H1 (cell line): ENCODE measurements at places on chromosomes 2 and 18. TPM values are rescaled to one million over a fixed set of nuclear protein-coding genes. Genes with fewer than 3 reads are reported as not detected.

DNA sequence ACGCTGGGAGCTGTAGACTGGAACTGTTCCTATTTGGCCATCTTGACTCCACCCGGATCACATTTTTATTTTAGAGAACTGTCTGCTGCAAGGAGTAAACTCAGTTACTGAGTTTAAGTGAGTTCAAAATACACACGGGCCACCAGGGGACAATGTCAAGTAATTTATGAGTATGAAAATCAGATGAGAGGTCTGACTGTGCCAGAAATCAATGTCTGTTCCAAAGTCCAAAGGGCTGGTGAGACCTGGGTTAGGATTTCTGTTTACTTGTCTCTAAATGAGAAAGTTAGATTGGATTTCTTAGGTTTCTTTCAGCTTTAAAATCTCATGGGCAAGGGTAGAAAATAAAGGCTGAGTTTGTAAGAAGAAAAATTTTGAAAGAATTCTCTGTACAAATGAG lies 465.8 kb upstream of the MEIS1 start:
- no peak overlapping the region for H3K27ac ChIP-seq
- H3K4me1 ChIP-seq = no peaks in the 10 kb centered on the region
- H3K36me3 ChIP-seq = no peaks in the 10 kb centered on the region
- DNase-seq = no peak
- H3K27me3 ChIP-seq = peaks cover 2% of the 10 kb centered on the region

GRCh38 chr18:73503326-73503725 lies 635.5 kb upstream of the NETO1 start:
- H3K36me3 ChIP-seq = no peaks in the 10 kb centered on the region
- no peaks in the 10 kb centered on the region for H3K27me3 ChIP-seq
- DNase-seq = no peak

DNA sequence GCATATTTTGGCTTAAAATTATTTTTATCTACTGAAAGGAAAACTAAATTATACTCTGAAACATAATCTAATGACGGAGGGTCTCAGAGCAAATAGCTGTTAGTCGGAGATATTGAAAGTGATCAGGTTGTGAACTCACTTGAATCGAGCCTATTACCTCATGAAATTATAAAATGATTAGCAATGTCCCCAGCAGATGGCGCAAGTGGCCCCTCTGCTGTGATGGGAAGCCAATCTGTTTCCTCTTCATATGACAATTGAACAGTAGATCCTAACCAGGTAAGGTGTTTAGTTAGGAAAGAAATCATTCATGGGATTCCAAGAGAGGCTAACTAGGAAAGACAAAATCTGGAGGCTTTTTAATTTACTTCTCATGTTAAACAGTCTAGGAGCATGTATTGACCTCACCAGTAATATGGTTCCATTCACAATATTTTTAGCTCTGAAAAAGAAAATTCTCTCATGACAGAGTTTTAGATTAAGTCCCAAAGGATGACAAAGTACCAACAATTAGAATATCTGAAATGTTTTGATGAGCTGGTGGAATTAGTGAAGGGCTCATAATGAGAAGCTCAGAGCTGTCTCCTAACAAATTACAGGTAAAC lies 29.9 kb upstream of the MPPE1 start:
- no peaks in the 10 kb centered on the region for H3K4me1 ChIP-seq
- H3K4me3 ChIP-seq = no peak overlapping the region
- H3K27ac ChIP-seq = no peak overlapping the region
- DNase-seq = no peak
- no peaks in the 10 kb centered on the region for H3K27me3 ChIP-seq

GRCh38 chr18:10252494-10252893 lies 201.9 kb upstream of the APCDD1 start:
- H3K4me1 ChIP-seq = no peaks in the 10 kb centered on the region
- no peak for DNase-seq
- no peak overlapping the region for H3K4me3 ChIP-seq
- H3K36me3 ChIP-seq = no peaks in the 10 kb centered on the region
- H3K27me3 ChIP-seq = no peaks in the 10 kb centered on the region
- no peak overlapping the region for H3K27ac ChIP-seq

DNA sequence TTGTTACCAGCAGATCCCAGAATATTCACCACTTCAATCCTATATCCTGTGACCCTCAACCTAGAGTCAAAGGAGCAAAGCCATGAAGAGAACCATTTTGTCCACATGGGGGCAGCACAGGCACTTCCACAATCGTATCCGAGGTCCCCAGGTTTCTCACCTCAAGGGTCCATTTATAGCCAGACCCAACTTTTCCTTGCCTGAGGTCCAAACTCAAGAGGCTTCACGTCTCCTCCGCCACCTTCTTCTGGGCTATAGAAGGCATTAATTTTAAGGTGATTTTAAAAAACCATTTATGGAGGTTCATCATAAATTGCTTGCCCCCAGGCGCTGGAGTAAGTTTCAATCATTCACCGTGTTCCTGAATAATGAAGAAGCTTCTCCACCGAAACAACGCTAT lies 111.6 kb upstream of the NABP1 start:
- no peak overlapping the region for H3K4me3 ChIP-seq
- DNase-seq = peak; percentile 90

- no peak overlapping the region for H3K4me3 ChIP-seq
- H3K4me1 ChIP-seq = no peaks in the 10 kb centered on the region
- H3K27me3 ChIP-seq = no peaks in the 10 kb centered on the region
- H3K36me3 ChIP-seq = no peaks in the 10 kb centered on the region
Measured at GRCh38 chr2:9085353-9085752, 81.9 kb upstream of the MBOAT2 start.

- no peak for DNase-seq
- no peaks in the 10 kb centered on the region for H3K4me1 ChIP-seq
- H3K27ac ChIP-seq = peak overlapping the region; percentile 51; the same call in 1 of the 2 replicates
- H3K4me3 ChIP-seq = no peak overlapping the region
- H3K36me3 ChIP-seq = peaks cover 14% of the 10 kb centered on the region
- no peaks in the 10 kb centered on the region for H3K27me3 ChIP-seq
Measured at GRCh38 chr2:167861574-167862193, 385.7 kb downstream of the STK39 start.

GRCh38 chr18:6722690-6723089 lies 6.8 kb upstream of the ARHGAP28 start:
- no peaks in the 10 kb centered on the region for H3K4me1 ChIP-seq
- H3K36me3 ChIP-seq = no peaks in the 10 kb centered on the region
- H3K27ac ChIP-seq = no peak overlapping the region
- no peak for DNase-seq
- no peak overlapping the region for H3K4me3 ChIP-seq
- H3K27me3 ChIP-seq = no peaks in the 10 kb centered on the region

- H3K4me1 ChIP-seq = no peaks in the 10 kb centered on the region; the same call in none of the 2 replicates
- no peaks in the 10 kb centered on the region for H3K36me3 ChIP-seq
- H3K27me3 ChIP-seq = peaks cover 3% of the 10 kb centered on the region; the same call in 1 of the 2 replicates
Measured at GRCh38 chr2:179260224-179260623, 4.4 kb downstream of the SESTD1 start.

- no peak overlapping the region for H3K4me3 ChIP-seq
- no peaks in the 10 kb centered on the region for H3K4me1 ChIP-seq
- DNase-seq = no peak
- H3K27ac ChIP-seq = no peak overlapping the region
- H3K36me3 ChIP-seq = no peaks in the 10 kb centered on the region
Measured at GRCh38 chr2:116952254-116952653, 862.2 kb upstream of the DDX18 start.

GRCh38 chr2:42909966-42910365 lies 117.6 kb upstream of the HAAO start:
- DNase-seq = no peak
- H3K36me3 ChIP-seq = no peaks in the 10 kb centered on the region
- H3K4me1 ChIP-seq = peaks cover 8% of the 10 kb centered on the region
- no peak overlapping the region for H3K4me3 ChIP-seq

- H3K27ac ChIP-seq = no peak overlapping the region
- H3K4me1 ChIP-seq = no peaks in the 10 kb centered on the region
- no peaks in the 10 kb centered on the region for H3K36me3 ChIP-seq
- H3K27me3 ChIP-seq = no peaks in the 10 kb centered on the region
- H3K4me3 ChIP-seq = no peak overlapping the region
Measured at GRCh38 chr2:24313744-24314632, 46.3 kb downstream of the ITSN2 start.

DNA sequence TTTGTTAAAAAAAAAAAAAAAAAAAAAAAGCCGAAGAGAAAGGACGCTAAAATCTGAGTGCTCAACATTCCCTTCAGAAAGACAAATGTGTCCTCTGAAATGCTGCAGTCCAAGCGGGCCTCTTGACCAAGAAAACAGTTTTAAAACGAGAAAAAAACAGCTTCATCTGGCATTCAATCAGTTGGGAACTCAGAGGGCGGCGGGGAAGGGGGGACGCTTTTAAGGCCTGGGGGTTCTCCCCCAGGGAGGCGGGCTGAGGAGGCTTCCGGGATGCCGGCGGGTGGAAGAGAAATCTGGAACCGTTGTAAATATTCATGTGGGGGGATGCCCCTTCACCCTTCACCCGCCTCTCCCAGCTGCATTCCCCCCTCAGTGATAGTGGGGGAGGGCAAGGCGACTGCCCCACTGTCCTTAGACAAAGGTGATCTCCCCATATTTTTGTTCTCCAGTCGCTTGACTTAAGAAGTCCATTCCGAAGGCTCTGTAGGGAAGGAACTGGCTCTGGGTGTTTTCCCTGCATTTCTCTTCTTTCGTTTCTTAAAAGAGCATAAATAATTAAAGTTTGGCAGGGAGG lies 3.3 kb upstream of the HOXD11 start:
- peaks cover 27% of the 10 kb centered on the region for H3K4me1 ChIP-seq
- no peak for DNase-seq
- no peak overlapping the region for H3K4me3 ChIP-seq
- H3K27me3 ChIP-seq = peaks cover 99% of the 10 kb centered on the region
- H3K36me3 ChIP-seq = no peaks in the 10 kb centered on the region
- no peak overlapping the region for H3K27ac ChIP-seq

DNA sequence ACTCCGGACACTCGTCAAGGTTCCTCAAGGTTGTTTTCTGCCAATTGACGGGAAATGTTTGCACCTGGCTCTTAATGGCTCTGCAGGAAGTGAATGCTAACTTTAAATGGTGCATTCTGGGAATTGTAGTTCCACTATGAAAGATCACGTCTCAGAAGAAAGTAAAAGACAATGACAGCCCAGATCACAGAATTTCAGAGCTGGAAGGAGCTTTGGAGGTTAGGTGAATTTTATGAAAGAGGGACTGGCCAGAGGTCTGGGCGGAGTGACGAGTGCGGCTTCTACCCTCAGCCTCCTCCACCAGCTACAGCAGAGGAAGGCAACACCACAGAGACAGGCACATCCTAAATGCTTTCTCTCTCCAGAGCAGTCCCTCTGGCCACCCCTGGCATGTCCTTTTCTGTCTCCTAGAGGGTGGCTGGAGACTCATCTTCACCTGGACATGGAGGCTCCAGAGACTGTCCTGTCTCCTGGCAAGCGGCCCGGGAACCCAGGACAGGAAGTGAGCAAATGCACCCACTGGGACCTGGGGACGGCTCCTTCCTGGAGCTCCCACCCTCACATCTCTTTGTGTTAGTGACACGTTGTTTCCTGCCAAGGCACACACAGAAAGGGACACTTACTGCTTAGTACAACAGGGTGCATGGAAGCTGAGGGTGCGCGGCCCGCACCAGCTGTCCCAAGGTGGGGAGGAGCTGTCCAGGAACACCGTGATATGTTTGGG lies 19.4 kb downstream of the THAP4 start:
- no peaks in the 10 kb centered on the region for H3K36me3 ChIP-seq
- H3K27ac ChIP-seq = peak overlapping the region; percentile 11; the same call in 1 of the 2 replicates
- DNase-seq = no peak
- no peaks in the 10 kb centered on the region for H3K27me3 ChIP-seq
- H3K4me1 ChIP-seq = no peaks in the 10 kb centered on the region

DNA sequence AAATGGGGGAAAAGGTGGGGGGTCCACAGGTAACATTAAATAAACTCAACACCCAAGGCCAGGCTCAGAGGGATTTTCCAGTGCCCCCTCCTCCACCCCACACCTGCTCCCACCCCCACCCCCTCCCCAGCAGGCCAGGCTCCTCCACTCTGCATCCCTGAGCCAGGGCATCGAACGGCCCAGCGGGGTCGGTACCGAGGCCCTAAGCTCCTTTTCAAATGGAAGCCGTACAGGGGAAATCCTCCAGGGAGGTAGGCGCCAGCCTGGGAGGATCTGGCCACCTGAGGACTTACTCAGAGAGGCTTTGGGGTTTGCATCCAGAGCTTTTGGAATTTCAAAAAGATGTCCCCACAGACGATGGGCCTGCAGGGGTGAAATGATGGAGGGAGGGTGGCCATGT lies 46.5 kb downstream of the ZFP36L2 start:
- peaks cover 13% of the 10 kb centered on the region for H3K4me1 ChIP-seq
- H3K27ac ChIP-seq = peak overlapping the region; percentile 80; the same call in 1 of the 2 replicates
- H3K4me3 ChIP-seq = no peak overlapping the region
- DNase-seq = peak; percentile 68
- H3K36me3 ChIP-seq = no peaks in the 10 kb centered on the region
- no peaks in the 10 kb centered on the region for H3K27me3 ChIP-seq

- no peak for DNase-seq
- H3K36me3 ChIP-seq = no peaks in the 10 kb centered on the region; the same call in 1 of the 2 replicates
- H3K4me3 ChIP-seq = no peak overlapping the region
- no peaks in the 10 kb centered on the region for H3K27me3 ChIP-seq
Measured at GRCh38 chr18:69948919-69949537, 1.4 kb upstream of the CD226 start.

GRCh38 chr18:2655178-2655953 lies at the start of gene SMCHD1:
SMCHD1 (plus strand) TSS chr18:2655726; CDS start chr18:2656076, 350 bp downstream.
- peaks cover 6% of the 10 kb centered on the region; the same call in 1 of the 2 replicates for H3K4me1 ChIP-seq
- peaks cover 3% of the 10 kb centered on the region for H3K27me3 ChIP-seq
- peak within 1 kb of the TSS; percentile 66 for H3K4me3 ChIP-seq
- no peak for DNase-seq
- no peaks in the 10 kb centered on the region for H3K36me3 ChIP-seq

DNA sequence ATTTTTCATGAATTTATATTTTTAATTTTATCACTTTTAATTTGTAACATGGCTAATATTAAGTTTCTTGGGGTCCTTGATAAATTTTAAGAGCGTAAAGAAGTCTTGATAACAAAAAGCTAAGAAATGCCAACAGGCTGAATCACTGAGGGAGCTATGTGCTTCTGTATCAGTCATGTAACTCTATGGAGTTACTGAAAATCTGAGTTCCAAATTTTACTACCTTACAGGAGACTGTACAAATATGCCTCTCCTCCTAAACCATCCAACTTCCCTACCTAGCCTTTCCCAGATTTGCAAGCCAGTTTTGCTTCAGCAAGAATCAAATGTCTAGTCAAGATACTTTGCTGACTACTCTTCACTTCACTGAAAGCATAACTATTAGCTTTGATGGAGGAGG lies 35.7 kb downstream of the FEZ2 start:
- no peaks in the 10 kb centered on the region for H3K4me1 ChIP-seq
- no peak overlapping the region for H3K4me3 ChIP-seq
- no peaks in the 10 kb centered on the region for H3K27me3 ChIP-seq
- H3K27ac ChIP-seq = no peak overlapping the region
- no peak for DNase-seq

GRCh38 chr2:201234663-201235135 lies 25.6 kb upstream of the CASP8 start:
- H3K4me1 ChIP-seq = no peaks in the 10 kb centered on the region
- H3K4me3 ChIP-seq = no peak overlapping the region
- H3K27me3 ChIP-seq = no peaks in the 10 kb centered on the region
- DNase-seq = no peak

Gene FBXO48
- total RNA-seq = 1.1 TPM in 2 replicates

Gene GULP1
- total RNA-seq = 130 and 139 TPM in 2 replicates

Gene RAB12
- 42.1 and 45.9 TPM in 2 replicates for total RNA-seq

Gene LAMA3
- 3.3 and 5.0 TPM in 2 replicates for total RNA-seq

Gene B4GALT6
- total RNA-seq = 37.9 and 41.5 TPM in 2 replicates

Gene UNC80
- total RNA-seq = 0.38 and 0.56 TPM in 2 replicates

Gene GPR45
- not detected in 2 replicates for total RNA-seq

Gene IGFBP2
- 322 and 326 TPM in 2 replicates for total RNA-seq

Gene PSMA8
- not detected in 2 replicates for total RNA-seq

Gene SPATS2L
- total RNA-seq = 177 and 189 TPM in 2 replicates

Gene PROM2
- 3.8 and 4.6 TPM in 2 replicates for total RNA-seq

Gene HOXD1
- total RNA-seq = not detected in 2 replicates

Gene CFAP65
- 0.13 and 0.19 TPM in 2 replicates for total RNA-seq

Gene MAPRE2
- 30.9 and 32.6 TPM in 2 replicates for total RNA-seq
